ENCODE measurements at places on chromosomes 6 and 20.
A peak's percentile ranks its signal among the peaks of the same experiment; 100 is the strongest.

- no peak for DNase-seq
Measured at GRCh38 chr6:18920701-18921100, 533.6 kb downstream of the RNF144B start.

- DNase-seq = no peak
Measured at GRCh38 chr6:136129365-136129764, 120.7 kb downstream of the MTFR2 start.

- peak; percentile 66 for DNase-seq
Measured at GRCh38 chr20:19211661-19212468, 577 bp upstream of the SLC24A3 start.

DNA sequence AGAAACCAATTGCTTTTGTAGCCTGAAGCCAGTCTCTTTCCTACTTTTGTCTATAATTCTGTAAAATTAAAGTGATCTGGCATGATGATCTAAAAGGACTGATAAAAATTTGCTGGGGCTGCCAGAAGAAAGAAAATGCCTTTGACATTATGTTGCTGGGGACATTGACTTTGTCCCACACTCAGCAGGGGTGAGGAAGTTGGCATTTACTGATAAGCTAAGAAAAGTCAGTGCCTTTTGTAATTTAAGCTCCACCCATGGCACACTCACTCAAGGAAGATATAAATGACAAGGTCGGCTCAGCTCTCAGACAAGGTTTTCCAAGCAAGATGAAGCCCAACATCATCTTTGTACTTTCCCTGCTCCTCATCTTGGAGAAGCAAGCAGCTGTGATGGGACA, at the start of gene SEMG1:
TSS of gene SEMG1 (plus strand) at position 309 of the 400 bp plus-strand sequence. CDS start at position 330, 21 bp downstream.
- no peak for DNase-seq

DNA sequence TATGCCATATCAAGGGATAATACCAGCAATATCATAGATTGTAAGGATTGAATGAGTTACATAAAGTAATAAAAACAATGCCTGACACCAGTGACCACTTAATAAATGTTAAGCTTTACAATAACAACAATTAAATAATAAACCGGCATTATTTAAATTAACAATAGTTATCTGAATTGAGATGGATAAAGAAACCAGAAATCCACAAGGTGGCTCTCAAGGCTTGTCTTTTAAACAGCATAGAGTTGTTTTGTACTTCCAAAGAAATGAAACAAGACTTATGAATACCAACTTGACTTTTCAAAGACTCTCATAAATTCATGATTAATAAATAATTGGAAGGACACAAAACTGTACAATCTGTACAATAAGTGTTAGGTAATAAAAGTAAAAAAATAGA, 203.1 kb downstream of the ASCC3 start:
- DNase-seq = no peak

GRCh38 chr6:72246926-72247325, 360.6 kb downstream of the RIMS1 start:
- DNase-seq = no peak

- peak; percentile 43 for DNase-seq
Measured at GRCh38 chr6:123393331-123393730, 243.4 kb downstream of the TRDN start.

DNA sequence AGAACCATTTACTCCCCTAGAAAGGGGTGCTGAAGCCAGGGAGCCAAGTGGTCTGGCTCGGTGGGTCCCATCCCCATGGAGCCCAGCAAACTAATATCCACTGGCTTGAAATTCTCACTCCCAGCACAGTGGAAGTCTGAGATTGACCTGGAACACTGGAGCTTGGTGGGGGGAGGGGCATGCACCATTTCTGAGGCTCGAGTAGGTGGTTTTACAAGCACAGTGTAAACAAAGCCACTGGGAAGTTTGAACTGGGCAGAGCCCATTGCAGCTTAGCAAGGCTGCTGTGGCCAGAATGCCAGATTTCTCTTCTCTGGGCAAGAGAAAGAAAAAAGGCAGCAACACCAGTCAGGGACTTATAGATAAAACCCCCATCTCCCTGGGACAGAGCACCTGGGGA, 855.8 kb upstream of the CITED2 start:
- DNase-seq = no peak

DNA sequence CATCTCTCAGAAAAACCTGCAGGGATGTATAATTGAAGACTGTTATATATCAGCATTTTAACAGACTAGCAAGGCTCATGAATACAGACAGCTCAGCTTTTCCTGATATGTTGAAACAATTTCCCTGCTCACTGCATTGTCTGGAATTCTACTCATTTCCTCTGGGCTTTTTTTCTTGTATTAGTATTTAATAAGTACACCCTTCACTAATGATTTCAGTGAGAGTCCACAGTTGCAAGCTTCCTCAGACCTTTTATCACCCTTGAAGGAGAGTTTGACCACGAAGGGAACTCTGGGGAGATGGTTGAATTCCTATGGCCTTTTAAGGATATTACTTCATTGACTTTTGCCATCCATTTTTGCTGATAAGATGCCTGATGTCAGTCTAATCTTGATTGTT, 248.7 kb downstream of the ADGB start:
- no peak for DNase-seq

DNA sequence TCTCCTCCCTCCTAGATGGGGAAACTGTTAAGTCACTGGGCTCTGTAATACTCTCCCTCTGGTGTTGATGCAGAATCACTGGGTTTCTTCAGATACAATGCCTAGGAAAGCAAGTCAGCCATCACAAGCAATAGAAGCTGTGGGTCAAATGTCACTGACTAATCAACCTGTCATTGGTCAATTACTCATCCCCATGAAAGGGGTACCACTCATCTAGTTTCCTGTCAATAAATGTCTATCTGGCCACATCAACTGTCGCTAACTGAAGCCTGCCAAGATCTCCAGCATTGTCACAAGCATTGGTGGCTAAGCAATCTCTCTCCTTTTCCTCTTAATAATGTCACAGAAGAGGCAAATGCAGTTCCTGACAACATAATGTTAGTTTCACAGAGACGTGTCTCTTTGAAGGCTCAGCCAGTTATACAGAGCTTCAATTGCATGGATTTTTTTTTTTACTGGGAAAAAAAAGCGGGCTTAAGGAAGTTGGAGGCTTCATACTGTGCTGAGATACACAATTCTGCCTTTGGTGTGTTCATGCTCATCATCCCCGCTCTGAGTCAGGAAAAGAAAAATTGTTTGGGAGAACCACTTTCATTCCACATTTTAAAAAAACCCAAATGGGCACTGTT, 355.9 kb downstream of the BTBD9 start:
- no peak for DNase-seq

DNA sequence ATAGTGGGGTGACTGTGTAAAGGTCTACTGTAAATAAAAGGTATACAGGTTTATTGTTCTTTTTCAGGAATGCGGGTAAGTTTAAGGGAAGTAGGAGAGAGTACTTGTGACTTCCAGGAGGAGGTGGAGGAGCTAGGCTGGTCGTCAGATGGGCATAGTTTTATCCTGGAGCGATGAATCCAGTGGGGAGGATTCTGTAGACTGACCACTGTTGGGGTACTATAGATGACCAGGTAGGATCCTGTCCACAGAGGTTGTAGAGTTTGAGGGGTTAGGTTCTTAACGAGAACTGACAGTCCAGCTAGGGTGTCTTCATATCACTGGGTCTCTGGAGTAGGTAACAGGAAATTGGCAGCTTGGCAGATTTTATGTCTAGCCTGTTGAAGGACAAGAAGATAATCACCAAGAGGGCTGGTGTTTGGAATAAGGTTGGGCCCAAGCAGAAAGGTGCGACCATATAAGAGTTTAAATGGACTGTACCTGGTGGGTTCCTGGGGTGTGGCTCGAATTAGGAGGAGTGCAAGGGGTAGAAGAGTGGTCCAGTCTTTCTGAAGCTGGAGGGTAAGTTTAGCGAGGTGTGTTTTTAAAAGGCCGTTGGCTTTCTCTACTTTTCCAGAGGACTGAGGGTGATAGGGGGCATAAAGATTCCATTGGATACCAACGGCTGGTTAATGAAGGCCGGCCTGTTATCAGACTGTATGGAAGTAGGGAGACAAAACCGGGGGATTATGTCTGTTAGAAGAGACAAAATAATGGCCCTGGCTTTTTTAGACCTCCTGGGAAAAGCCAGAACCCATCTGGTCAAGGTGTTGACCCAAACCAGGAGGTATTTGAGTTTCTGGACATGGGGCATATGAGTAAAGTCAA, 751.3 kb upstream of the ADGRB3 start:
- no peak for DNase-seq

DNA sequence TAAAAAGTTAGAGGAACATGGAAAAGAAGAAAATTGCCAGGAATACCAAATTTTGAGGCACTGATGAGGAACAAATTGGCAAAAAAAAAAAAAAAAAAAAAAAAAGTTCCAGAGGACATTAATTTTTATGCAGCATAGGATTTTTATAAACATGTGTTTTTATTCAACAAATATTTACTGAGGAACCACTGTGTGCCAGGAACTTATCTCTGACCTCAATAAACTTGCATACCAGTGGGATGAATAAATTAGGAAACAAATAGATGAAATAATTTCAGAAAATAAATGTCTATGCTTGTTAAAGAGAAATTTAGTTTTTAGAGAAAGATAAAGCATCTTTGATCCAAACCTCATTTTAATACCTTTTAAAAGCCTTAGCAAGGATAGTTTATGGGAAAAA, 175.1 kb downstream of the PDE10A start:
- DNase-seq = no peak

GRCh38 chr6:159398633-159399032, 229.4 kb downstream of the FNDC1 start:
- no peak for DNase-seq

GRCh38 chr20:32357375-32357868, 709 bp upstream of the ASXL1 start:
- DNase-seq = no peak

GRCh38 chr6:46281110-46281509, 110.3 kb upstream of the ENPP5 start:
- no peak for DNase-seq

DNA sequence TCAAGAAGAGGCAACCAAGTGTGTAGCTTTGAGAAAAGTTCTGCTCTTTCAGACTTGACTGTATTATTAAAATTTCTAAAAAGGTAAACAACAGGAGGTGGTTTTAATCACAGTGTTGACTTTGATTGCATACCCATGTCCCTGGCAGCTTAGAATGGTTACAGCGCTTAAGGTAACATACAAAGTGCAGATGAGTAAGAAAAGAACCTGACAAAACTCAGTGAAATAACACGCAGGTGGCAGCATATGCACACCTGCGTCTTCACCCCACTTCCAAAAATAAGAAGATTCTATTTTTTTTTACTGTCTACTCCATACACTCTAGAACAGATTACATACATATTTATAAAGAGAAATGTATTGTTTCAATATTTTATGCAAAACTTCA, 233.5 kb downstream of the GMPR start:
- DNase-seq = no peak

GRCh38 chr20:58850693-58851174, at the start of gene GNAS-AS1:
Gene GNAS-AS1 (minus strand): TSS chr20:58850902.
- no peak for DNase-seq

- no peak for DNase-seq
Measured at GRCh38 chr6:110633731-110634213, 157.4 kb upstream of the SLC22A16 start.

DNA sequence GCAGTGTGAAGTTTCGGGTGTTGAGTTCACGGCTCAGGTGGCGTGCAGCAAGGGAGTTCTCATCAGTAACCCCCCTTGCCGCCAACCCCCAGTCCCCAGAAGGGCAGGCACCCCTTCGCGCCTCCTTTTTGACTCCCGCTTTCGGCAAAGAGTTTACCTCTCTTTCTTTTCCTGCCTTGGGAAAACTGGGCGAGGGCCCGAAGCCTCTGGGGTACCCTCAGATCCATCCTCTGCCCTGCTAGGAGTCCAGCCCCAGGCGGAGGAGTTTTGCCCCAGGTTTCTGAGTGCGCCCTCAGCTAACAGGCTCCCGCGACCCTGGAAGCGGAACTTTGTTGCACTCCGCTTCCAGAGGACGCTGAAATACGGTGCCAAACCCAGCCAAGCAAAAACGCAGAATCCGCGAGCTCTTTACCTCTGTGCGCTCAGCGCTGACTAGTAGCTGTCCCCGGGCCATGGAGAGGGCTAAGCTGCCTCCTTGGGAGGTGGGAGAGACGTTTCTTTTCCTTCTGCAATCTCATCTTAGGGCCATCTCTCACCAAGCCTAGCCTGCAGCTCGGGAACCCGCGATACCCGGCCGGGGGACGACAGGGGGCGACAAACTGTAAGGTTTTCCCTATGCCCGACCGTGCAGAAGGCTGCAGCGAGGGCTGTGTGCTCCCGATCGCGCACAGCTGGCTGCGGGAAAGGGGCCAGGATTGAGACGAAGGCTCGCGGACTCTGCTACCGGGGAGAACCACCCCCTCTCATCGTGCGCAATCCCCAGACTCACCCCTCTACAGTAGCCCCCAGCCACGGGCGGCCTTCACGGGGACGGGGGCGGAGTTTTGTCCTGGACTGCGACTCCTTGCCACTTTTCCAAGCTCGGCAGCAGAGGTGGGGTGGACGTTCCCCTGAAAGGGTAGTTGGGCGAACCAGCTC, 2.7 kb upstream of the PAX1 start:
- peak; percentile 32 for DNase-seq

DNA sequence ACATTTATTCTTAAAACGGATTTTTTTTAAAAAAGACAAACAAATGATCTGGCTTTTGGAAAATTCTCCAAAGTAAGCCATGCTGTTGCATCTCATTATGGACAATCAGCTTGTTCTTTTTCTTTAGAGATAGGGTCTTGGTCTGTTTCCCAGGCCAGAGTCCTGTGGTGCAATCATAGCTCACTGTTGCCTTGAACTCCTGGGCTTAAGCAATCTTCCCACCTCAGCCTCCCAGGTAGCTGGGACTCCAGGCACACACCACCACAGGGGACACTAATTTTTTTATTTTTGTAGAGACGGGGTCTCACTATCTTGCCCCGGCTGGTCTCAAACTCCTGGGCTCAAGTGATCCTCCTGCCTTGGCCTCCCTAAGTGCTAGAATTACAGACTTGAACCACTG, 45.9 kb upstream of the TGM3 start:
- no peak for DNase-seq

DNA sequence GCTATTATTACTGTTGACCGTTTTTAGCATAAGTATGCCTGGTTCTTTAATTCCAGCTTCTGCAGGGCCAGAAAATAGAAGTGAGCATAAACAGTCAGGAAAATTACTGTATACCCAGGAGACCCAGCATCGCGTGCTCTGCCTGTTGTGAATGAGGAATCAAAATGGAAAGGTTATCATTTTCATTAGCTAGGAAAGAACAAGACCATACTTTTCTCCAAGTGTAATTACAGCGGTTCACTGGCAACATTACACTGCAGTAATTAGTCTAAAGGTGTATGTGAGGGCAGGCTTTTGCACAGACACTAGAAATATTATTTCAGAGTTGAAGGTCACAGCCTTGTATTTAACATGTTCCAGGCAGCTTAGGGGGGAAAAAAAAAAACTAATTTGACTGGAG, 403.8 kb upstream of the SOX4 start:
- no peak for DNase-seq

Data from NCI-H1092 (cell line).